SJCRH30 (cell line): ENCODE measurements at places on chromosomes 2 and 18. TPM values are rescaled to one million over a fixed set of nuclear protein-coding genes. Genes with fewer than 3 reads are reported as not detected.
A peak's percentile ranks its signal among the peaks of the same experiment; 100 is the strongest.

DNA sequence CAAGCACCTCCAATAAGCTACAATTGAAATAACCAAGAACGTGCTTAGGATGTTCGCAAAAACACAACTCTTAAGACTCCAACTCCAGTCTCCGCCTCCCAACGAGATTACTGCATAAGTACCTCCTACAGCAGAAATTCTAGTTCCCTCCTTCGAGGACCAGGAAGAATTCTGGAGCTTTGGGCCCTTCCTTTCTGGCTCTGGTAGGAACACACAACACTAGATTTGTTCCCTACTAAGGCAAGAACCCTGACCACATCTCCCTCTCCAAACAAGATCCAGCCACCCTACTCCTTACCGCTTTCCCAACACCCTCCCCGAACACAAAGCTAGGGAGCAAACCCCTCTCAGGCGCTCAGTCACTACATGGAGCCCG is 721 bp downstream of the ADAM17 start:
- peak; percentile 72 for DNase-seq
- no peaks in the 10 kb centered on the region for H3K36me3 ChIP-seq
- H3K27me3 ChIP-seq: no peaks in the 10 kb centered on the region
- peak overlapping the region; percentile 88 for H3K27ac ChIP-seq

DNA sequence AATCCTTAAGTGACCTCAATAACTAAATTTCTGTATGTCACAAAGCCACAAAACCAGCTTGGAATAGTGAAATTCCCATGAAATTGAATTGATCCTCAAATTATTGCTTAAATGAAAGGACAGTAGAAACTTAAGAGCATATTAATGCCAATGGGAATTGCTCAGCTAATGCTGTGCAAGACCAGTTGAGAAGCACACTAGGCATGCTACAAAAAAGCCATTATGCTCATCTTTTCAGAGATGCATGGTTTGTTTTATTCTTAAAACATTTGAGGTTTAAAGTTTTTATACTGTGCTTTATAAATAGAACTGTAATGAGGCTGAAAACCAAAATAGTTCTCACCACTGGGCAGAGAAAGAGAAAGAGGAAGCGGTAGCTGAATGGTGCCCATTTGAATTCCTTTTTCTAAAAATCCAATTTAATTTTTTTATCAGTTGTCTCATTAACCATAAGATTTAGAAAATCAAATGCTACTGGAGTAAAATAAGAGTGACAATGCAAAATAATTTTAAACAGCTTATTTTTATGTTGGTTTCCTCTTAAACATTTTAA is 98.6 kb downstream of the LNPK start:
- no peak overlapping the region for H3K4me3 ChIP-seq
- peak; percentile 35 for DNase-seq
- H3K27ac ChIP-seq: no peak overlapping the region
- no peaks in the 10 kb centered on the region for H3K27me3 ChIP-seq
- H3K4me1 ChIP-seq: 0 out of 2 replicates have a peak, but pooled peaks cover 2% of the 10 kb centered on the region

Gene RGPD3
- not detected in 2 replicates for total RNA-seq

Gene UPP2
- total RNA-seq: not detected in 2 replicates

- DNase-seq: no peak
- no peaks in the 10 kb centered on the region for H3K36me3 ChIP-seq
- peak overlapping the region; percentile 61 for H3K27ac ChIP-seq
- H3K4me3 ChIP-seq: peak overlapping the region; percentile 48
- H3K27me3 ChIP-seq: no peaks in the 10 kb centered on the region
These were observed 28.5 kb downstream of the SMAD7 start for GRCh38 chr18:48922226-48922800.

DNA sequence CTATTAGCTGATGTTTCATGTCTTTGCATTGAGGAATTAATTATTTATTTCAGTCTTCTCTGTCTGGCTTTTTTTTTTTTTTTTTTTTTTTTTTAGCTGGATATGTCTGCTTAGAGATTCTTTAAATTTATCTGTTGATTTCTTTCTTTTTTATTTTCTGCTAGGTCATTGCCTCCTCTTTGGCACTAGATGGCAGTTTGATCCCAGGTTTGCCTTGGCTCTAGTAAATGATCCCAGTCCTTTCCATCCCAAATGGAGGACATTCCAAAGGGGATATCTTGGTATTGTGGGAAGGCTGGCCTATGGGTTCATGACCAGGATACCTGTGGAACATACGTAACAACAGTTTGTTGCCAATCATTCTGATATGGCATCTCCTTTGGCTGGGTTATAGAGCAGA is 339.5 kb upstream of the GCFC2 start:
- peak; percentile 38 for DNase-seq
- H3K27ac ChIP-seq: no peak overlapping the region
- H3K27me3 ChIP-seq: no peaks in the 10 kb centered on the region

DNA sequence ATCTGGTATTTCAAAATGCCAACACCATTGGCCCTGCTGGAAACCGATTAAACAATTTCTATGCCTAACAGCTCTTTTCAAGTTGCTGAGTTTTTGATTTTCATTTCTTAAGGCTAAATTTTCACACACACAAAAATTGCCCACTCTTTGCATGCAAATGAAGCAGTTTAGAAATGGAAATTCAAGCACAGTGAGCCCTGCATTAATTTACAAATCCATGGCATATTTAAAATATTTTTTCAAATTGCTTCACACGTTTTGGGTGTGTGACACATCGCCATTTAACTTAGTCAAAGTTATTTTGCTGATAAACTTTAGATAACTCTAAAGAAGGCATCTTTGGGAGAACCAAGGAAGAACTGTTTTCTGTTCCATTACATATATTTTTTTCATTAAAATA is 184.8 kb downstream of the TXNL1 start:
- H3K36me3 ChIP-seq: no peaks in the 10 kb centered on the region
- H3K4me1 ChIP-seq: no peaks in the 10 kb centered on the region
- no peak overlapping the region for H3K4me3 ChIP-seq
- DNase-seq: no peak

GRCh38 chr2:230888824-230889400 is 24.2 kb downstream of the ITM2C start:
- DNase-seq: no peak
- H3K4me3 ChIP-seq: no peak overlapping the region
- no peak overlapping the region for H3K27ac ChIP-seq
- no peaks in the 10 kb centered on the region for H3K36me3 ChIP-seq
- H3K4me1 ChIP-seq: no peaks in the 10 kb centered on the region

- no peaks in the 10 kb centered on the region for H3K36me3 ChIP-seq
- peaks cover 49% of the 10 kb centered on the region for H3K4me1 ChIP-seq
- DNase-seq: peak; percentile 39
- no peak overlapping the region for H3K4me3 ChIP-seq
- no peaks in the 10 kb centered on the region for H3K27me3 ChIP-seq
These were observed 91.1 kb downstream of the RBMS1 start for GRCh38 chr2:160402501-160402900.

Gene FOXD4L1
- 0.43 and 1.0 TPM in 2 replicates for total RNA-seq

DNA sequence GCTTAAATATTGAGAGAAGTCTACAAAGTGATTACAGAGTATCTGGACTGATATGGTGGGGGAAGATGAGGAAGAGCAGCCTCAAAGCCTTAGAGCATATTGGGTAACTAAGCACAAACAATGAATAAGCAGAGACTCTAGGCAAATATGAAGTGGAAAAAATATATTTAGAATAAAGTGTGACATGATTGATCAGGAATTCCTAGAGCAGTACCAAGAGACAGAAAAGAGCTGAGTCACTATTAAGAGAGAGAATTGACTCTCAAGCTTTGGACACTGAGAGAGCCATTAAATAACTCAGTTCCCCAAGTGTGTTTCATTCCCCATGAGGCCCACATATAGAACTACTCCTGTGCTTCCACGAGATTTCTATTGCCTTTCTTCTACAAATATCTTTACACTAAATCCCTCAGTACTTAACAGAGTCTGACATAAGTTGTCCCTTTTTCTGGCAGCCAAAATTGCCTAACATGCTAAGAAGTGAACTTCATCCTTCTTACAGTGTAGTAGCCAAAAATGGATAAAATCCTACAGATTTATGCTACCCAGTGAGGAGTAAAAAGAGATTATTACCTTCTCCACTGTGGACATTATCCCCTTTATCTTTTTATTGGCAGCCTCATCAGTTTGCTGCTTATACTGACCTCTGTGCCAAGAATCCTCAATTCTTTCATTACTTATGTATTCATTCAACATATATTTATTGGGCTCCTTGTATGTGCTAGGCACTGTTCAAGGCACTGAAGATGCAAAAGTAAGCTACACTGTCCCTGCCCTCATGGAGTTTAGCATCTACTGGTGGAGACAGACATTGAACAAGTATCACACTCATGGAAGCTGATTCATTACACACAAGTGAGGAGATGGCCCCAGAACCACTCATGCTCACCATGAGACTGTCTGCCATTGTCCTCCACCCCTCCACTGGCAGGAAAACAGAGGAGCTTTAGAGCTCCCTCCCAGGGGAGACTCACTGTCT is 45.4 kb downstream of the SLC40A1 start:
- peaks cover 2% of the 10 kb centered on the region for H3K4me1 ChIP-seq
- H3K27me3 ChIP-seq: no peaks in the 10 kb centered on the region
- H3K27ac ChIP-seq: no peak overlapping the region
- no peak for DNase-seq

DNA sequence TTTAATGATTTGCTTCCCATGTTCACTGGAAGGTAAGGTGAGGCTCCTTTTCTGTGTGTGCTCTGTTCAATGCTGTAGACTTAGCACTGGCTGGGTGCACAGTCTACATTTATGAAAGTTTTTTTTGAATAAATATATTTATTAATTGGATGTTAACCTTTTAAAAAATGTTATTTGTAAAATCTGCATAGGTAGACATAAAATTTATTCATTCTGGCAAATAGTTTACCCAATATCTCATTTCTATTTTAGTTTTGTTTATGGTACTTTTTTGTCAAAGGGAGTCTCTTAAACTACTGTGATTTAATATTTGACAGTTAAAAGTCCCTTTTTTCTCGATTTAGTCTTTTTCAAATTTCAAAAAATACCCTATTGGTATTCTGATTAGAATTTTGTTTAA is 19.9 kb downstream of the CDKL4 start:
- no peaks in the 10 kb centered on the region for H3K4me1 ChIP-seq
- no peak overlapping the region for H3K4me3 ChIP-seq
- no peaks in the 10 kb centered on the region for H3K36me3 ChIP-seq
- DNase-seq: no peak
- no peaks in the 10 kb centered on the region for H3K27me3 ChIP-seq
- no peak overlapping the region for H3K27ac ChIP-seq

DNA sequence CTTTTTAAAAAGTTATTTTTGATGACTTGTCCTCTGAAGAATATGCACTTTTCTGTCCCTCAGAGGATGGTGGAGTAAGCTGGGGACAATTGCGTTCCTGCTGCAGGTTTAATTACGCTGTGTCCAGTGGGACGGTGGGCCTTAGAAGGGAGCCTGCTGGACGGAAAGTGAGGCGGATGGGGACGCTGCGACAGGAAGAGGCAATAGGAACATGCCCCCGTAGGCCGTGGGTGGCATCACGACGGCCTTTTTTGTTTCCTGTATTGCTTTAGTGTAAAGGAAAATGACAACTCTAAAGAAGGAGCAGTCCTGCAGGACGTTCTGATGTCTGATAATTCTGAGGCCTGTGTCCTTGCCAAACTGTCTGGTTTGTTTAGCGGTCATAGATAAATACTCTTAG is 121.6 kb downstream of the NFATC1 start:
- H3K4me3 ChIP-seq: no peak overlapping the region
- H3K27me3 ChIP-seq: no peaks in the 10 kb centered on the region
- no peaks in the 10 kb centered on the region for H3K4me1 ChIP-seq
- no peak for DNase-seq
- no peak overlapping the region for H3K27ac ChIP-seq

DNA sequence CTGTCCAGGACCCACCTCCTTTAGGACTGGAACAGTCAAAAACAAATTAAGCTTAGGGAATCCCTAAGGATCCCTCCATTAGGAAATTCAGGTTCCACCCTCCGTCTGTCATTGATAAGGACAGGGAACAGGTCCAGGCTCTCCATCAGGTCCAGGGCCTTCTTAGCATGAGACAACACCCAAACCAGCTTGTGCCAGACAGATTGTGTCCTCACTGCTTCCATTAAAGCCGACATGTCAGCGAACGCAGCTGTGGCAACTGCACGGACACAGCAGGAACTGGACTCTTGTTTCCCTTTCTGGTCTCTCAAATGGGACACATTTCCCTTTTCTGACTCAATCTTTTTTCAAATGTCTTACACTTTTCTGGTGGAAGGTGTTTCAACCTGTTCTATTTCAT is 81.4 kb downstream of the BCL11A start:
- H3K27ac ChIP-seq: no peak overlapping the region
- no peak overlapping the region for H3K4me3 ChIP-seq
- no peak for DNase-seq
- H3K36me3 ChIP-seq: no peaks in the 10 kb centered on the region

Gene GAL3ST2
- total RNA-seq: not detected in 2 replicates

- H3K4me1 ChIP-seq: no peaks in the 10 kb centered on the region
- H3K27ac ChIP-seq: no peak overlapping the region
- no peak for DNase-seq
- H3K4me3 ChIP-seq: no peak overlapping the region
- H3K27me3 ChIP-seq: no peaks in the 10 kb centered on the region
- no peaks in the 10 kb centered on the region for H3K36me3 ChIP-seq
These were observed 339.5 kb downstream of the TXNL1 start for GRCh38 chr18:56298935-56299334.

Gene ZSCAN30
- total RNA-seq: 8.1 and 8.4 TPM in 2 replicates

Gene EVX2
- total RNA-seq: not detected in 2 replicates

Gene LIMS2
- 4.0 and 5.5 TPM in 2 replicates for total RNA-seq

GRCh38 chr2:213046431-213046830 is 105.0 kb downstream of the IKZF2 start:
- H3K27ac ChIP-seq: no peak overlapping the region
- no peak for DNase-seq
- no peaks in the 10 kb centered on the region for H3K36me3 ChIP-seq

DNA sequence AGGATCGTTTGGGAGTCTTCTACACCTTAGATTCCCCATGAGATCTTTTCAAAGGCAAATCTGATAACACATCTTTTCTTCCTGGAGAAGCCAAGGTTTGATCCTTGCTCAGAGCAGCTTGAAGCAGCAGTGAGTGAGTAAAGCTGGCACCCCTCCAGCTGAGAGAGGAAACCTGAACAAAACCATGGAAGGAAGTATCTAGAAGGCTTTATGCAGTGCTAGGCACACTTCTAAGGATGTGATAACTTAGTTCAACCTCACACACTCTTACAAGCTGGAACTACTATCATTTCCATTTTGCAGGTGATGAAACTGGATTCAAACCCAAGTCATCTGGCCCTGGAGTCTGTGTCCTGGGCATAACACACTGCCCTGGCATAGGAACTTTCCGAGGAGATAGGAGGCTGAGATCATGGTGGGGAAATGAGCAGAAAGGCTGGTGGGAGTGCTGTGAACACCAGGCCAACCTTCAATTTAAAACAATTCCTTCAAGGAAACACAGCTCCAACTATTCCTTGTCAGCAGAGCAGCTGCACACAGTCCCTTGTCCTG is 71.2 kb downstream of the CTAGE1 start:
- no peaks in the 10 kb centered on the region for H3K36me3 ChIP-seq
- no peaks in the 10 kb centered on the region for H3K4me1 ChIP-seq
- no peak for DNase-seq
- no peaks in the 10 kb centered on the region for H3K27me3 ChIP-seq
- H3K4me3 ChIP-seq: no peak overlapping the region

DNA sequence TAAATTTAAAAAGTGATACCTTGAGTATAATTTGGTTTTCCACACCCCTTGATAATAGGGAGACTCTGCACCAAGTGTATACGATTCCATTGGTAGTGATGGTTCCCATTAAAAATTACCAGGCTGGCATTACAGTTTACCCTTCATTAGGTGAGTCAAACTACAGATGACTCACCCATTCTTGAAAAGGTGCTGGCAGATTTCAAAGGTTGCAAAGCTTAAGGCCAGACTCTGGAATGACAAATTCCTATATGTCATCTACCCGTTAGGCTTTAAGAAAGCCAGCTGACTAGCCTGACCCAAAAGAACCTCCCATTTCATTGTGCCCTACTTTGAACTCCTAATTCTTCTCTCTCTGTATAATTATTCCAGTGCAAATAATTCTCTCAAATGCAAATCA is 124.4 kb downstream of the LRRTM4 start:
- H3K4me3 ChIP-seq: no peak overlapping the region
- no peak for DNase-seq
- no peaks in the 10 kb centered on the region for H3K27me3 ChIP-seq
- no peaks in the 10 kb centered on the region for H3K4me1 ChIP-seq
- H3K27ac ChIP-seq: no peak overlapping the region
